H7 (cell line): ENCODE measurements at places on chromosomes 13 and 19.

GRCh38 chr19:52724701-52725514, 9.9 kb downstream of the ZNF611 start:
- peak; percentile 29 for DNase-seq

GRCh38 chr19:46407856-46408663, 5.3 kb downstream of the CCDC8 start:
- DNase-seq, result peak; percentile 59

GRCh38 chr19:32223106-32223505, 122.3 kb upstream of the ZNF507 start:
- DNase-seq, result no peak

DNA sequence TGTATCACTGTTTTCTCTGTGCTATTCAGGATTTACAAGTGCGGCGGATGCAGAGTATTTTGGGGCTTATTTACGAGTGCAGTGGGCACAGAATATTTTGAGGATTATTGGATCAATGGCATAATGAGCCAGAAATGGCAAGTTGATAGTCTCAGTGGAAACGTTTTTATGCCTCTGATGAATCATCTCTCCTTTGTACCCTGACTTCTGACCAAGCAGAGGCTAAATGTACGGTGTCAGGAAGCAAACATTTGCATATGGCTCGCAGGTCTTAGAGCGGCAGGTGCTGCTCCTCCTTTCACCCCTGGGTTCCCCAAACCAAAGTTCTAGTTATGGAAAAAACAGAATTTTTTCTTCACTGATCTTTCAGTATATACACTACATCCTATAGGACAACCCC, 94.5 kb downstream of the LIG4 start:
- no peak for DNase-seq

GRCh38 chr13:44523146-44524015, 52.7 kb downstream of the TSC22D1 start:
- DNase-seq, result no peak
